ENCODE measurements at places on chromosomes 16 and 17. TPM values are rescaled to one million over a fixed set of nuclear protein-coding genes. Genes with fewer than 3 reads are reported as not detected.
A peak's percentile ranks its signal among the peaks of the same experiment; 100 is the strongest.

GRCh38 chr17:76528528-76529223, 8.8 kb downstream of the CYGB start:
- H3K27me3 ChIP-seq = no peaks in the 10 kb centered on the region
- DNase-seq = no peak
- H3K27ac ChIP-seq = peak overlapping the region; percentile 49
- no peaks in the 10 kb centered on the region for H3K36me3 ChIP-seq
- H3K4me3 ChIP-seq = peak overlapping the region; percentile 12

DNA sequence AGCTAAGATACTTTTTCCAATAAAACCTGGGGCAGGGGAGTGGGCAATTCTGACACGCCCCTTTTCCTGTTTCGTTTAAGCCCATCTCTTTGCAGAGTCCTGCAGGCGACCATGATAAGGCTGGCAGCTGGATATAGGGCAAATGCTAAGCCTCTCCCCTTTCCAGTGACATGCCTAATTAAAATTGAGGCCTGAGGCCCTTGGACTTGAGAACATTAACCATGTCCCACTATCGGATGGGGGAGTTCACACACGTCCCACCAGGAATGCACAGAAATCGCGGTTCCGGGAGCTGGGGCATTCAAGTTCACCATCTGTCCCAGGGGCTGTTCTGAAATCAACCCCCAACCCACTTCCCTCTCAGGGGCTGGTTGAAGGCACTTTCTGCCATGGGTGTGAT, 109.2 kb upstream of the FOXF1 start:
- H3K27ac ChIP-seq = no peak overlapping the region
- H3K4me3 ChIP-seq = no peak overlapping the region
- H3K27me3 ChIP-seq = peaks cover 3% of the 10 kb centered on the region

- no peaks in the 10 kb centered on the region for H3K36me3 ChIP-seq
- DNase-seq = no peak
- H3K27me3 ChIP-seq = no peaks in the 10 kb centered on the region
- H3K4me1 ChIP-seq = no peaks in the 10 kb centered on the region
- H3K4me3 ChIP-seq = no peak overlapping the region
Observed at GRCh38 chr16:35414139-35414538, 1954.7 kb downstream of the TP53TG3F start.

DNA sequence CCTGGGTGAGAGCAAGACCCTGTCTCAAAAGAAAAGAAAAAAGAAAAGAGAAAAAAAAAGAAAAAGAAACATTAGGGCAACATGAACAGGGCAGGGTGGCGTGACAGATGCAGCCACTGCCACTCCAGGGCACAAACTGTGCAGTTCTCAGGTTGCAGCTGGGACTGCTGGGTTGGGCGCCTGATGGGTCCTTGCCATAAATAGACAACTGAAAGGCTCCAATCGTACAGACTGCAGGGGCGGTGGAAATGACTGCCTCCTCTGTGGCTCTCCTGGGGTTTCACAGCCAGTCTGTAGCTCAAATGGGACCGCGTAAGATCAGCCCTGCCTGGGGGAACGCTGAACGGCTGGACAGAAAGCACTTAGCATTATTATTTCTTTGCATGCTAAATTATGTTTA, 130.7 kb downstream of the CPPED1 start:
- H3K36me3 ChIP-seq = peaks cover 20% of the 10 kb centered on the region
- no peak overlapping the region for H3K27ac ChIP-seq
- no peaks in the 10 kb centered on the region for H3K27me3 ChIP-seq
- H3K4me1 ChIP-seq = peaks cover 14% of the 10 kb centered on the region
- DNase-seq = no peak

GRCh38 chr17:73400915-73401545, 89.2 kb upstream of the CDC42EP4 start:
- H3K4me3 ChIP-seq = no peak overlapping the region
- no peaks in the 10 kb centered on the region for H3K4me1 ChIP-seq
- no peaks in the 10 kb centered on the region for H3K27me3 ChIP-seq
- H3K36me3 ChIP-seq = peaks cover 3% of the 10 kb centered on the region
- no peak overlapping the region for H3K27ac ChIP-seq
- no peak for DNase-seq

DNA sequence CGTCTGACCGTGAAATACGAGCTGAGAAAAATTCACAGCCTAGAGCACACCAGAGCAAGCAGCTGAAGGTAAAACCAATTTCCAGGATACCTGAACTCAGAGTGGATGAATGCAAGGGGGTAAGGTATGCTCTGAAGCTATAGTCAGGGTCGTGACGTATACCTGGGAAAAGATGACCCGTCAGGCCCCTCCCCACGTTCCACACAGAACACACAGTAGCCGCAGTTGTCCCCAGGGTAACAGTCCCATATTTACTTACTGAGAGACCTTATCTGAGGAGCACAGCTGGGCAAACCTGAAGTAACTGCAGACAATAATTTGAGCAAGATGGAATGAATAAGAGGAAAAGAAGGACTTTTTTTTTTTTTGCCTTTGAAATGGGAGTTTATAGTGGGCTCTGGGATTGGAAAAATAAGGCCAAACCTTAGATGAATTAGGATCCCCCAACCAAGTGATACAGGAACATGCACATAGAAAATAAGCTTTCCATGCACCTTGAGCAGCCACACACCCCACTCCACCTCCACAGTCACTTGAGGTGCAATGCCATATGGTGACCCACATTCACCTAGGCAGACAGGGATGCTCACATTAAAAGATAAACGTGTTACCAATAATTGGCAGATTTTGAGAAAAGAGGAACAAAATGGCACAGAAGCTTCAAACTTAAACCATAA, 38.0 kb downstream of the ABCA6 start:
- no peaks in the 10 kb centered on the region for H3K36me3 ChIP-seq
- no peak overlapping the region for H3K27ac ChIP-seq
- no peak for DNase-seq
- no peaks in the 10 kb centered on the region for H3K27me3 ChIP-seq

- no peaks in the 10 kb centered on the region for H3K36me3 ChIP-seq
- H3K27ac ChIP-seq = no peak overlapping the region
- DNase-seq = no peak
- H3K4me3 ChIP-seq = no peak overlapping the region
- peaks cover 17% of the 10 kb centered on the region for H3K4me1 ChIP-seq
Observed at GRCh38 chr17:77926981-77927380, 31.5 kb upstream of the TNRC6C start.

DNA sequence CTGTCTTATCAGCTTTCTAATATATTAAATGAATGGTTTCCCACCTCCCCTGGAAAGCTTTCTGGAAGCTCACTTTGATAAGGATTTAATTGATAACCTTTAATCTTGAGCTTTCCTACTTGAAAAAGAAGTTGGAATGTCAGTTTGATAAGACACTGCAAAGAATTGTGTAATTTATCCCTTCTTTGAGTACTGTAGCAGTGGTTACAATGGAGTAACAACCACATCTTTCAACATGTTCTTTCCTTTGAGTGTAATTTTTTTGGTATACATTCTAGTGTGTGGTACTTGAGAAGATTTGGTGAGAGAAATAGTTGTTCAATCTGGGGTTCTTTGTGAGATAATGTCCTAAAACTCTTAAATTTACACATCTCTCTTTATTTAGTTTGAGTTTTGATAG, 43.4 kb downstream of the CPD start:
- DNase-seq = no peak
- H3K36me3 ChIP-seq = peaks cover 28% of the 10 kb centered on the region
- no peaks in the 10 kb centered on the region for H3K27me3 ChIP-seq

- H3K36me3 ChIP-seq = peaks cover 51% of the 10 kb centered on the region
- H3K4me3 ChIP-seq = no peak overlapping the region
- DNase-seq = no peak
- H3K27ac ChIP-seq = no peak overlapping the region
Observed at GRCh38 chr17:5545051-5545987, 39.0 kb downstream of the NLRP1 start.

GRCh38 chr17:73683771-73684170, 39.5 kb upstream of the SDK2 start:
- peaks cover 24% of the 10 kb centered on the region for H3K27me3 ChIP-seq
- H3K4me3 ChIP-seq = no peak overlapping the region
- no peaks in the 10 kb centered on the region for H3K36me3 ChIP-seq
- no peak overlapping the region for H3K27ac ChIP-seq
- DNase-seq = no peak

DNA sequence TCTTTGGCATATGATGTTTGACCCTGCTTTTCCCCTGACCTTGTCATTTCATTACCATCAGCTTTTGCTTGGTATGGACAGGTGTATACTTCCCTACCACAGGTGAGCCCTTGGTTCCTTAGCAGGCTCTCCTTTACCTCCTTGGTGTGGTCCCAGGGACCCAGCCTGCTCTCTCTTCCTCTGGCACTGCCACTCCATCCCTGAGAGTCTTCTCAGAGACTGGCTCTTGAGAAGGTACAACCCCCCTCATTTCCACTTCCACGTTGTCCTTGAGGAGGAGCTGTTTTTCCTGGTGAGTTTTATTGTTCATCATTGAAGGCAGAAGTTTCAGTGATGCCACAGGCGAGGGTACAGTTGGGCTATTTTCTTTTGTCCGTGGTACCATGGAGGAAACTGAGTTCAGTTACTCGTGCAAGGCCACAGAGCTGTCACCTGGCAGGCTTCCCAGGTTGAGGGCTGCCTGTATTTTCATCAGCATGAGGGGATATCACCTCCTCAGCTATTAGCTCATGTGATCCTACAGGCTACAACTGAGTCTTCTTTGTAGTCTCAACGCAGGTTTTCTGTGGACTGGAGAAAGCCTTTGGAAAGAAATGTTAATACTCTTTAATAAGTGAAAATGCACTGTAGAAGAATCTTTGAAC, 52.3 kb downstream of the MSI2 start:
- peak overlapping the region; percentile 30 for H3K27ac ChIP-seq
- H3K36me3 ChIP-seq = peaks cover 22% of the 10 kb centered on the region
- H3K4me3 ChIP-seq = no peak overlapping the region
- no peaks in the 10 kb centered on the region for H3K27me3 ChIP-seq
- DNase-seq = no peak
- H3K4me1 ChIP-seq = peaks cover 26% of the 10 kb centered on the region

DNA sequence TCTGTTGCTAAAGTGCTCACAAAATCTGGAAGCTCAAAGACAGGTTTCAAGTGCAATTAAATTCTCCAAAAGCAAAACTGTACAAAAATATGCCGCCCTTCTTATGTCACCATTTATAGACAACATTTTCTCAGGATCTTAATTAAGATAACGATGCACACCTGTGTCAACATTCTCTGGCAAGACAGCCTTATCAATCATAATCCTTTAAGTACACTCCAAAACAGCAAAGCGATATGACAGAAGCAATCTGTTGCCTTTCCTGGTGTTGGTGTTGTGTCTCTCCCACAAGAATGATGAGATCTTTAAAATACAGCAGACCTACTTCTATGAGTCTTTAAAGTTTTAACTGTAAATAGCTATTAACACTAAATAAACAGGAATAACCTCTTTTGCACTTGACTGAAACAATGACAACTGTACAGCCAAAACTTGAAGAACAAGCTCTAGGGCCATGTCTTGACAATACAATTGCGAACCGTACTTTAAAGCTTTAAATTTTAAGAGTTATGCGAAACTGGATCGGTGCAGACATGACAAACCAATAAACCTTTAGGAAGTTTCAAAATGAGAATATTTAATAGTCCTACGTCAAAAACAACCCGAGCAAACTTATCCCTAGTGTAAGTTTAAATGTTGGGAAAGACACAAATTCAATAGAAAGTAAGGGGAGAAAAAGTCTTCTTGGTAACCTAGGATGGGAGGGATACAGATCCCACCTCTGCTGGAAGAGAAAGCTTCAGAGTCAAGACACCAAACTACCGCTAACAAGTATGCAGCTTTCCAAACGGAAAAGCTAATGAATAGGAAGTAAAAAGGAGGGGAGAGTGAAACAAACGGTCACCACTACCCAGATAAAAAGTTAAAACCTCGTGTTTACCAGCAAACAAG, 3.3 kb upstream of the IRX5 start:
- H3K27ac ChIP-seq = peak overlapping the region; percentile 13
- DNase-seq = no peak
- peaks cover 52% of the 10 kb centered on the region for H3K27me3 ChIP-seq
- peaks cover 9% of the 10 kb centered on the region for H3K36me3 ChIP-seq
- peak overlapping the region; percentile 77 for H3K4me3 ChIP-seq

- no peak overlapping the region for H3K4me3 ChIP-seq
- H3K27ac ChIP-seq = no peak overlapping the region
- H3K27me3 ChIP-seq = peaks cover 7% of the 10 kb centered on the region
- H3K36me3 ChIP-seq = no peaks in the 10 kb centered on the region
Observed at GRCh38 chr17:17354560-17355349, 51.6 kb downstream of the NT5M start.

Gene KRT40
- not detected for total RNA-seq

Gene GPRC5B
- not detected for total RNA-seq

Gene OR4D1
- 0.50 TPM for total RNA-seq
